Bone marrow (tissue), 2 donors: ENCODE measurements at places on chromosomes 6 and 20.

GRCh38 chr6:98839781-98840361 lies 5.5 kb downstream of the POU3F2 start:
- DNase-seq = no peak

GRCh38 chr6:168106633-168107005 lies 27.6 kb upstream of the FRMD1 start:
- DNase-seq = no peak

GRCh38 chr6:22468256-22468965 lies 101.0 kb upstream of the HDGFL1 start:
- no peak for DNase-seq

DNA sequence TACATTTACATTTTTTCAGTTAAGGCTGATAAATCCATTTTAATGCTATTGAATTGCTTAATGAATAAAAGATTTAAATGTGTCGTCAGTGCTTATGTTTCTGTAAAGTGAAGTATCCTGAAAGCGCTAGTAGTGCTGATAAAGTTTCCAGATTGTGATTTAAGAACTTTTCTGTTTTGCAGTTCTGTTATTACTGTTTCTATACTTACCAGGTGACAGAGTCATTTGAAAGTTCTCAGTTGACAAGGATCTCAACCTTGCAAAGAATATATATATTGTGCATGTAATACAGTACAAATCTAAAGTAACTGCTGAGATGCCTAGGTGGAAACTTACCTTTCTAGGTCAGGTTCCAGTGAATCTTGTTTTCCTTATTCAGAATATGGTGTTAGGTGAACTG lies 201.8 kb downstream of the ARID1B start:
- no peak for DNase-seq

- no peak for DNase-seq
These were observed 11.4 kb downstream of the HECA start for GRCh38 chr6:139146317-139146726.

- DNase-seq = no peak
These were observed 25.4 kb downstream of the TMEM244 start for GRCh38 chr6:129835691-129836090.

DNA sequence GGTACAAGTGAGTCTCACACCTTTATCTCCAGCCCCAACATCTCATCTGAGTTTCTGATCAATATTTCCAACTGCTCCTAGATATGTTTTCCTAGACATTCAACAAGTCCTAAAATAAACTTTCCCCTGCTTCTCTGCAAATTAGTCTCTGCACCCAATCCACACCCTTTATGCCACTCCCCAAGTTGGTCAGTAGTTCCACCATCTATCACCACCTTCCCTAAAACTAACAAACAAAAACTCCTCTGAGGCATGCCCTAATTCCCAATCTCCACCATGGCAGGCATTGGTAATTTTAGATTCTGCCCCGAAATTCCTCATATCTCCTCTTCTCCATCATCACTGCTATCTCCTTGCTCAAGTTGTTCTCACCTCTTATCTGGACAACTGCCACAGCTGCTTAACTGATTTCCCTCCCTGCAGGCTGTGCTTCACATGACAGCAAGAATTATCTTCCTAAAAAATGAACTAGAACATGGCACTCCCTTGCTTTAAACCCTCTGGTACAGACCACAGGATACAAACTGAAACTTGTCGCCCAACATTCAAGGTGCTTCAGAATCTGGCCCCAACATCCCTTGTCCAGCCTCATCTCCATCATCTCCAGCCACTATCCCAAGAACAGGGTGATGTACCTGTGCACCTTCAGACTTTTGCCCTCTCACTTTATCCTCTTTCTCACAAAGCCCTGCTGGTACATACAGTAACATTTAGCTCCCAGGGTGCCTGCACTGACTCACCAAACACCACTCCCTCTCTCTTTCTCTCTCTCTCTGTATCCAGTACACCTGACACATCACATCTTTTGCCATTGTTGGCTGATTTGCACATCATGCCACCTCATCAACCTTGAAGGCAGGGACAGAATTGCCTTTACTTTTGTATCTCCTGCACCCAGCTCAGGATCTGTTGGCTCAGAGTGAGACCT lies 55.5 kb downstream of the ZHX3 start:
- DNase-seq = no peak

DNA sequence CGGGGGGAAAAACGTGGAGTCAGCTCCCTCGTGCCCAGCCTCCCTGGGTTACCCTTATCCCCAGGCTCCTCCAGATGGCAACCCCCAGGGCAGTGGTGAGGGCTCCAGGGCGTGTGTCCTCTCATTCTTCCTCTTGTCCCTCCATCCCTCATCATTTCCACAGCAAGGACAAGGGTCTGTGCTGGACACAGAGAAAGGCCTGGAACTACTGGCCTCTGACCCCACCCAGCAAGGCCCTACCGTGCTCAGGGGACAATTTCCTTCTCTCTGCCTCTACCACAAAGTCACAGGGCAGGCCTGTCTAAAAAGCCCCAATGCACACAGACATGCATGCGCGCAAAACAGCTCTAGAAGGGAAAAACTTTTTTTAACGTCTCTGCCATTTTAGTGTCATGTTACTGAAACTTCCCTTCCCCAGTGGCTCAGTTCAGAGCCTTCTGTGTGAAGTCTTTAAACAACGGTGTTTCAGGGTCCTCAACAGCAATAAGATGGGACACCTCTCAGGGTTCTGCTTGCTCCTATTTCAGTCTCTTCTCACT lies 1.1 kb upstream of the SLC35B2 start:
- no peak for DNase-seq

DNA sequence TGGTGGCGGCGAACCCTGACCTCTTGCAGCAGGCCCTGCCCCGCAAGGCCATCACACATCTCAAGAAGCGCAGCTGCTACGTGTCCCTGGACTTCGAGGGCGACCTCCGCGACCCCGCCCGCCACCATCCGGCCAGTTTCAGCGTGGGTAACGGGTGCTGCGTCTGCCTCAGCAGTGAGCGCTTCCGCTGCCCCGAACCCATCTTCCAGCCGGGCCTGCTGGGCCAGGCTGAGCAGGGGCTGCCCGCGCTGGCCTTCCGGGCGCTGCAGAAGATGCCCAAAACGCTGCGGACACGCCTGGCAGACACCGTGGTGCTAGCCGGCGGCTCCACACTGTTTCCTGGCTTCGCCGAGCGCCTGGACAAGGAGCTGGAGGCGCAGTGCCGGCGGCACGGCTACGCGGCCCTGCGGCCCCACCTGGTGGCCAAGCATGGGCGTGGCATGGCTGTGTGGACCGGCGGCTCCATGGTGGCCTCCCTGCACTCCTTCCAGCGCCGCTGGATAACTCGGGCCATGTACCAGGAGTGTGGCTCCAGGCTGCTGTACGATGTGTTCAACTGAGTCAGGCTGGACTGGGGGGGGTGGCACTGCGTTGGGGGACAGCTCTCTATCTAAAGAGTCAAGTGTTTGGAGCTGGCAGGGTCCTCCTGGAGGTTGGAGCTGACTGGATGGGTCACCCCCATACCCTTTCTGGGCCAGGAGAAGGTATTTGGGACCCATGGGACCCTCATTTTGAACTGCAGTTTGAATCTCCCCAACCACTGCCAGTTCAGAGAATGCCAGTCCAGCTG lies 1.1 kb downstream of the ACTL10 start:
- peak; percentile 56 for DNase-seq

DNA sequence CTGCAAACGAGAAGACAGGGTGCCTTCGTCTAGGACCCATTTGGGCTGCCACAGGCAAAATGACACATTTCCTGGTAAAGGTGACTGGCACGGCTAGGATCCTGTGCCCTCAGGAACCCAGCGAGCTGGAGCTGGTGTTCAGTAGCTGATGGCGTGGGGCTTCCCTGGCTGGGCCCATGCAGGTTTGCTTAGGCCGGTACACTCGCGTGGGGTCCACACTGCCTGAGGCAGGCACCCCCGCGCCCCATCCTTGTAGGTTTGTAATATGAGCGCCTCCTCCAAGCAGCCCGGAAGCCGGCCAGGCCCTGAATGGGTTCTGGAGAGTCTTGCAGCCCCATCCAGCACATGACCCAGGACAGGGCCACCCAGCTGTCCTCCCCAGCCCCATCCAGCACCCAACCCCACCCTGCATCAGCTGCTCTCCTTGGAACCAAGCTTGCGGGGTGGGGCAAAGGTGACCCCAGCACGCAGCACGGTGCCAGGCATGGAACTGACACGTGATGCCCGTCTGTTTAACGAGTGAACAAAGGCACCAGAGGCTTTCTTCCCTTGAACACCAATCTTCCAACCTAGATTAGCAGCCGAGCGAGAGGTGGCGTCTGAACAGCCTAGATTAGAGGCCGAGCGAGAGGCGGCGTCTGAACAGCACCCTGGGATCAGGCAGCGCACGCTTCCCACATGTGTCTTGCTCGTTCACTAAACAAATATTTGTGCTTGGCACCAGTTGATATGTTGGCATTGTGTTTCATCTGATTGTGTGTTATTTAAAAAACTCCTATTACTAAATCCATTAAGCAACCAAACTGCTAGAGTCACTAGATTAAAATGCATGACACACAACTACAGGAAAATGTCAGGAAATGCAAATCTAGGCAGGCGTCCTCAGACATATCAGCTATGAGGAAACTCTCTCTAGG lies 112.1 kb downstream of the DLL1 start:
- no peak for DNase-seq

- no peak for DNase-seq
These were observed 272.0 kb downstream of the ZNF217 start for GRCh38 chr20:53321596-53321995.

GRCh38 chr6:15491255-15491985 lies 171.4 kb downstream of the DTNBP1 start:
- peak; percentile 40 for DNase-seq

GRCh38 chr20:48800177-48800576 lies 27.6 kb downstream of the PREX1 start:
- no peak for DNase-seq

DNA sequence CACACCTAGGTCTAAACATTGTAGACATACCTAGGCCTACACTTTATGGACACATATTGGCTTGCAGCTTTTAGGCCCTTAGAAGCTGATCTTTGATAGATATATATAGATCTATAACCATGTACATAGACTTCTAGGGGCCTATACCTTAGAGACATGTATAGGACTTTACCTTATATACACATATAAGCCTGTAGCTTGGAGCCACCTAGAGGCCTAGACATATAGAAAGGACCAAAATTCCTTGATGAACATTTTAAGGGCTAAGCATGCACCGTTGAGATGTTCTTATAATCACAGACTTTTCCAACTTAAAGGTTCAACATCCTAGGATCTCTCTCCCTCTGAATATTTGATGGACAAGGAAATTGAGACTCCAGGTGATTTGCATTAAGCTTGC lies 371.7 kb upstream of the SASH1 start:
- DNase-seq = no peak

DNA sequence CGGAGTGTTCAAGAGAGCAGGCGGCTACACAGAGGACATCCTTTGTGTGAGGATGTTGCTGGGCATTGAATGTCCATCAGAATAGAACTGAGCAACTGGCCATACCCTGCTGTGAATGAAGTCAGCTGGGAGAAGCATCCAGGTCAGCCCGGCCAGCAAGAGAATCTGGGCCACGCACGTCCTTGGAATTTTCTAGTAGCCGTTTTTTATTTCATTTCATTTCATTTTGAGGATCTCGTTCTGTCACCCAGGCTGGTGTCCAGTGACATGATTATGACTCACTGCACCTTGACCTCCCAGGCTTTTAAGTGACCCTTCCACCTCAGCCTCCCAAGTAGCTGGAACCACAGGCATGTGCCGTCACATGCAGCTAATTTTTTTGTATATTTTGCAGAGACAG lies 97.9 kb downstream of the SSR1 start:
- DNase-seq = no peak

DNA sequence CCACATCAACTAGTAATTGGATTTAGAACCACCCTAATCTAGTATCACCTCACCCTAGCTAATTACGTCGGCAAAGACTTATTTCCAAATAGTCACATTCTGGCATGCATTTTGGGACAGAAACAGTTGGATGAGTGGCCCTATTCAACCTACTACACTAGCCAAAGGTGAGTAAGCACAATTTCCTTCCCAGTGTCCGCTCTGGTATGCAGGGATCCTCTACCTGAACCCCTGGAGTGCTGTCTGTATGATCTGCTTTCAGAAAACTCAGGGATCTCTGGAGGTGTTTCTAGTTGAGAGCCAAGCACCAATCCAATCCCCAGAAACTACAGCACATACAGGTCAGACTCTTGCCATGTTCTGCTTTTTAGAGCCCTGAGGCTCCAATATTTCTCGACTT lies 717.4 kb upstream of the MANEA start:
- DNase-seq = no peak

DNA sequence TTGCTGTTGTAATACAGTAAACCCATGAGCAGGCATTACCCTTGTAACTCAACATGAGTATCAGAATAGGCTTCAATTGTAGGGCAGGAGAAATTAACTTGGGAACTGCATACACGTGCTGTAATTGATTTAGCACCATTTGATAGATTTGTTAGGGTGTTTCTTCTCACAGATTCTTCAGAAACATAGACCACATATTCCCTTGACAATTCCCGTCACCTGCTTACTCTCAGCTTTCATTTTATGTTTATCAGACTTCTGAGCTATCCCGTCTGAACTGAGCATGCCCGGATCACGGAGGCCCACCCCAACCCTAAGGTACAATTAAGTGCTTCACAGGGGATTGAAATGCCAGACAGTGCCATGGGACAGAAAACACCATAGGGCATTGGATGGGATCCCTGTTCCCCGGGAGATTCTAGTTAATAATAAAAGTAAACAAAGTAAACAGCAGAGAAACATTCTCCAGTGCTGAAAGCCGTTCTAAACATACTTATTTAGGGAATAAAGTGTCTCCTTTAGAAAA lies 179.7 kb downstream of the PHACTR1 start:
- DNase-seq = no peak

- no peak for DNase-seq
These were observed 191.6 kb upstream of the SNX9 start for GRCh38 chr6:157631412-157631811.

- no peak for DNase-seq
These were observed 14.5 kb downstream of the FERMT1 start for GRCh38 chr20:6108330-6108729.

DNA sequence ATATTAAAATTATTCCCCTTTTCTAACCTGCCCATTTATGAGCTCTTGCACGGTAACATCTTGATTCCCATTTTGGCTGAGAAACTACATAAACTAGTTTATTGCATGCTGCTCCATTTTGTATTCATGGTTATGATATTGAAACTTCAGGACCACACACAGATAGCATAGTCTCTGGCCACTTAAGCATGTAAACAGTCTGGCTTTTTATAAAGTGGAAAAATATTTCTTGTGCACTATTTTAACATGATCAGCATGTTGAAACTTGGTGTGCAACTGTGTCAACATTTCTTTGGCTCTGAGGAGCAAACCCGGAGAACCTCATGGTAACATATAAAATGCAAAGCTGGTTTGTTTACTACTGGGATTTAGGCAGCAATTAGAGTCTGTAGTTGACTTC lies 70.7 kb downstream of the SLX4IP start:
- DNase-seq = no peak

DNA sequence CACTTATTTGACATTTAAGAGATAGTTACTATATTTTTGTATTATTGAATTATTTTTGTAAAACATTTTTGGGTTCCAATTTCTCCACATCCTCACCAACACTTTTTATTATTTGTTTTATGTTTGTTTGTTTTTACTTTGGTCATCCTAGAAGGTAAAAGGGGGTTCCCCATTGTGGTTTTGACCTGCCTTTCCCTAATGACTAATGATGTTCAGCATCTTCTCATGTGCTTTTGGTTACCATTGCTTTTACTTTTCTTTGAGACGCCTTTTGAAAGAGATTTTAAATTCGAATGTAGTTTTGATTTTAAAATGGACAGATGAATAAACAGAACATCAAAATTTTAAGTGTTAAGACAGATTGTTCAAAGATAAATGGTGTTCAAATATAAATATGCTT lies 46.9 kb downstream of the AK9 start:
- DNase-seq = no peak
